ENCODE measurements at places on chromosomes 1 and 21.
A peak's percentile ranks its signal among the peaks of the same experiment; 100 is the strongest.

- no peak for DNase-seq
Observed at GRCh38 chr1:221910222-221910621, 168.3 kb upstream of the DUSP10 start.

- peak; percentile 56 for DNase-seq
Observed at GRCh38 chr1:39238476-39238875, 34.0 kb downstream of the MACF1 start.

GRCh38 chr1:42748461-42749410 is 8.7 kb upstream of the CLDN19 start:
- no peak for DNase-seq

DNA sequence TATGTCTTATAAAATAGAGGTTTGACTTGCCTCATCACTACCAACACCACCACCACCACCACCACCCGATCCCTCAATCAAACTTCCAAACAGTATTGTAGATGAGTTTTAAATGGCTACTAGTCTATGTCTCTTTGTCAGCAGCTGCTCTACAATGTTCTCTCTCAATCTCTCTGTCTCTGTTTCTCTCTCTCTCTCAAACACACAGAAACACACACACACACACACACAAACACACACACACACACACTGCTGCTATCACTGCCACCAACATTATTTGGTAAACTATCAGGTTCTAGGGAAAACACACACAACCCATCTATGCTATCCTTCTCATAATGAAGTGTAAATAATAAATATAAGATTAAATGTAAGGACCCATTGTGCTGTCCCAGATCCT is 2.4 kb downstream of the TNFSF4 start:
- DNase-seq: no peak

DNA sequence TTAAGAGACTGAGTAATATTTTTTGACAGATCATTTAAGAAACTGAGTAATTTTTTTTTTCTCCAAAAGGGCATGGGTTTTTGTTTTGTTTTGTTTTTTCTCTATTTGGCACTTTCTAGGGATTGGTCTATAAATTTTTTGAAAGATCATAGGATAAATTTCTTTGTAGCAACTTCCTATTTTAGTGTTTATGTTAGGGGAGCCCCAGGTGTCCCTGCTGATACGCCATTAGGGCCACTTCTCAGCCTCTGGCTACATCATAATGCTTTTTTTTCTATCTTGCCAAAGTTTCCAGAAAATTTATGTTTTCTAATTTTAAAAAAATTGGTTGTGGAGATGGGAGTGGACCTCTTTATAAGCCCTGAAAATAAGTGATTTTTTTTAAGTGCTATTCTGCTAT is 2.6 kb downstream of the GABPA start:
- DNase-seq: no peak

- no peak for DNase-seq
Observed at GRCh38 chr1:196105901-196106300, 502.3 kb downstream of the KCNT2 start.

- no peak for DNase-seq
Observed at GRCh38 chr1:206801467-206801866, 29.2 kb upstream of the IL10 start.

- no peak for DNase-seq
Observed at GRCh38 chr1:18057623-18058022, 50.0 kb upstream of the IGSF21 start.

- no peak for DNase-seq
Observed at GRCh38 chr1:236433819-236434315, 39.8 kb downstream of the EDARADD start.

GRCh38 chr1:225855503-225856300 is 26.5 kb downstream of the TMEM63A start:
- no peak for DNase-seq

- no peak for DNase-seq
Observed at GRCh38 chr1:23399229-23399628, 25.3 kb downstream of the TCEA3 start.

DNA sequence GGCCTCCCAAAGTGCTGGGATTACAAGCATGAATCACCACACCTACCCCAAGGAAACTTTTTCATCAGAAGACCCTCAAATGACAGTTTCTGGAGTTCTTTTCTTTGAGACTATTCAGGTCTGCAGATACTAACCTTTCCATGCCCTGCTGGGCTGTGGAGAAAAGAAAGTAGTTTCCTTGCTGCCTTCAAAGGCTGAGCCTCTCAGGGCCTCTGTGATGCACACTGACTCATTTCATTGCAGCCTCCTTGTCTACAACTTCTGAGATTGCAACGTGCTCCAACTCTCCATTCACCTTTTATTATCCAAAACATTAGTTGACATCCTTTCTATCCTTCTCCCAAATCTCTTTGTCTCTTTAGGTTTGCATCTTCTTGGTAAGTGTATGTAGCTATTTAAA is 8.8 kb upstream of the SAMSN1 start:
- DNase-seq: no peak

DNA sequence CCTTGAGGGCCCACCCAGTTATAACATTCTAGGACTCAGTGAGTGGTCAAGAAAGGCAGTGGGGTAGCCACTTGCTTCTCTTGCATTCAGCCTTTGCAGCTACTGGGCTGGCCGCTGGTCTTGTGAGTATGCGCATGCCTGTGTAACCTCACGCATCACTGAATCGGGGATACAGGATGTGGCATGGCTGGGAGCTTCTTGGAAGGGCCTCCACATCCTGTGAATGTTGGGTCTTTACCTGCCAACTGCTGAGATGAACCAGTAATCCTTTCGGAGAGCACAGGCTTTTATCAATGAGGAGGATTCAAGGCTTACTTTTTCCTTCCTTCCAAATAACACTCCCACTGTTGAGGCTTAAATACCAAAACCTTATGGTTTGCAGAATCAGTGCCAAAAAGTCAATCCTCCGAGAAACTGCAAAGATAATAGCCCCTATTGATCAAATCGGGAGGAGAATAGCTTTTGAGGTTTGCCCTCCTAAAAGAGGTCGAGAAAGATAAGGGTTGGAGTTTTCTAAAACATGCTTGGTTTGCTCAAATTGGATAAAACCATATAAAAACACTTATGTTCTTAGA is 198.9 kb upstream of the UBE2U start:
- DNase-seq: no peak

- no peak for DNase-seq
Observed at GRCh38 chr1:87155648-87156047, 173.0 kb upstream of the LMO4 start.

GRCh38 chr1:61318319-61319125 is 236.2 kb downstream of the NFIA start:
- no peak for DNase-seq

- DNase-seq: no peak
Observed at GRCh38 chr1:185834371-185834905, 100.2 kb downstream of the HMCN1 start.

DNA sequence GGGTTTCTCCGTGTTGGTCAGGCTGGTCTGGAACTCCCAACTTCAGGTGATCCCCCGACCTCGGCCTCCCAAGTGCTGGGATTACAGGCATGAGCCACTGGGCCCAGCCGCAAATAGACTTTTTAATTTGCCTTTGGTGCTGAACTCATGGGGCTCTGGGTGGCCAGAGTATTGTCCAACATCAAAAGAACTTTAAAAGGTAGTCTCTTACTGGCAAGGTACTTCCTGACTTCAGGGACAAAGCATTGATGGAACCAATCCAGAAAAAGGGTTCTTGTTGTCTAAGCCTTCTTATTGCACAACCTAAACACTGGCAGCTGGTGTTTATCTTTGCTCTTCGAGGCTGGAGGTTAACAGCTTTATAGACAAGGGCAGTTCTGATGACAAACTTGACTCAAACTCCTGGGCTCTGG is 3.8 kb upstream of the KTI12 start:
- DNase-seq: no peak

- DNase-seq: no peak
Observed at GRCh38 chr1:16162163-16162822, 6.4 kb upstream of the EPHA2 start.

DNA sequence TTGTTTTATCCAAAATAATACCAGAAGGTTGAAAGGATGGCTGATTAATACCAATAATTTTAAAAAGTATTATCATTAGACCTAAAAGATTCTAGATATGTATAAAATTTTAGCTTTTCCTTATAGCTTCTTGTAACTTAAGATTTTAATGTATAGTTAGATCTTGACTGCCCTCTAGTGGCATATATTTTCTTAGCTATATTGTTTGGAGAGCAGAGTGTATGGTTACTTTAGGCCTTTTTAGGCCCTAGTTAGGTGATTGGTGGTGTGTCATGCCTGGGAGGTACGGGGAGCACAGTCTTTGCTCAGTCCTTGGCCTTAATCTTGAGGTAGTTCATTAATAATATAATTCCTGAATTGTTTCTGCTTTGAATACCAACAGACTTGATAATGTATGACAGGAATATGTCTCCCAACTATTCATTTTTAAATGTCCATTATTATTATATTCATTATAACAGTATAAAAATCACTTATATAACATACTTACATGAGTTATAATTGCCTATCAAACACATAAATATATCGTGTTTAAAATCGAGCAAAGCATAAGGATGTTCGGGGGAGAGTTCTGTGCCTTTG is 328.4 kb downstream of the ZP4 start:
- peak; percentile 44 for DNase-seq

GRCh38 chr1:204255225-204255624 is 41.4 kb upstream of the GOLT1A start:
- no peak for DNase-seq

GRCh38 chr1:69739251-69739605 is 171.5 kb downstream of the LRRC7 start:
- DNase-seq: no peak

- DNase-seq: peak; percentile 40
Observed at GRCh38 chr1:202135221-202135721, 9.3 kb downstream of the ARL8A start.

DNA sequence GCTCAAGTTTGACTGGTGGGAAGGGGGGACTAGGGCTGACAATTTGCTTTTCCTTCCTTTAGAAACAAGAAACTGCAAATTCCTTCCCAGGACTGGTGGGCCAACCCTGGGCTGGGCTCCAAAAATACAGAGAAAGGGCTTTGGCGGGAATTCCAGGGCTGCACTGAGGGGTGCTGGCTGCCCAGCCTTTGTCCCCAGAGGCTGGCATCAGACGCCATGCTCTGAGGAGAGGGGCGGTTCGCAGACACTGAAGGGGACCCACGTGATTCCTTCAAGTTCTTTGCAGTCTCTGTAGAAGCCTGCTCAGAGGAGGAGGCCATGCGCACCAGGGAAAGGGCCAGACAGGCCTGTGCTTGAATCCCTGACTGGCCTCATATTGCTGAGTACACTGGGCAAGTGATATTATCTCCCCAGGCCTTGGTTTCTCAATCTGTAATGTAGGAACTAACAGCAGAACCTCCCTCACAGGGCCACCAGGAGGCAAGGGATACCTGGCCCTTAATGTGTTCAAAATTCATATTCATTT is 119.5 kb downstream of the EPHB2 start:
- DNase-seq: no peak

DNA sequence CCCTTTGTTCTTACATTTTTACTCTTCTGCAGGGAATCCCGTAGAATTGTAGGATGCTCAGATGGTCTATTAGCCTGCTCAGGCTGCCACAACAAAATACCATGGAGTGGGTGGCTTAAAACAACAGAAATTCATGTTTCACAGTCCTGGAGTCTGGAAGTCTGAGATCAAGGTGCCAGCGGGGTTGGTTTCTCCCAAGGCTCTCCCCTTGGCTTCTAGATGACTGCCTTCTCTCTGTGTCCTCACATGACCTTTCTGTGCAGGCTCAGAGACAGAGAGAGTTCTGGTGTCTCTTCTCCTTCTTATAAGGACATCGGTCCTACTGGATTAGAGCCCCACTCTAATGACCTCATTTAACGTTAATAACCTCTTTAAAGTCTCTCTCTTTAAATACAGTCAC is 41.7 kb downstream of the HUNK start:
- no peak for DNase-seq

DNA sequence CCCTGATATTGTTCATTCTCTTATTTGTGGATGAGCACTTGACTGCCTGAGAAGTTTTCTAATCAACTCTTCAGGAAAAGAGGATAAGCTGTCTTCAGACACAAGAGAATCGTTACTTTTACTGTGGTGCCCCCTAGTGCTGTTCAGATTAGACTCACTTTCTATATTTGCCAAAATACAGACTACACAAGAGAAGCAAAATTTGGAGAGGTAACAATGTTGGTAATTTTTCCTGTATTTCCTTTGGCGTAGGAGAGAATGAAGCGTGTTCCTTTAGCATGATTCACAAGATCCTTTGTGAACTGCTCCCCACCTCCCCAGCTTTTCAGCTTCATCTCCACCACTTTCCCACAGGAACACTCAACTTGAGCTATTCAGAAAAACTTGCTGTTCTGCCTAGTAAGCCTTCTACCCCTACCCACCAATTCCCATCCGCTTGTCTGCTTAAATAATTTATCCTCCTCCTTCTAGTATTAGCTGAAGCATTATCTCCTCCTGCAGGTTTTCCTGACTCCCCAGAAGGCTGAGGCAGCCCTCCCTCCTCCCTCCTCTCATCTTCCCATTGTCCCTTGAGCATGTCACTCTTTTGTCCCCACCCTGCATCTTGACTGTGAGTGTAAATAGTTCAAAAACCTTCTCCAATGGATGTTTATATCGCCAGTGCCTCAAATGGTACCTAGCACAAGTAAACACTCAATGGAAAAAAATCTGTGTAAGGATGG is 4.5 kb downstream of the TNFSF4 start:
- DNase-seq: no peak

DNA sequence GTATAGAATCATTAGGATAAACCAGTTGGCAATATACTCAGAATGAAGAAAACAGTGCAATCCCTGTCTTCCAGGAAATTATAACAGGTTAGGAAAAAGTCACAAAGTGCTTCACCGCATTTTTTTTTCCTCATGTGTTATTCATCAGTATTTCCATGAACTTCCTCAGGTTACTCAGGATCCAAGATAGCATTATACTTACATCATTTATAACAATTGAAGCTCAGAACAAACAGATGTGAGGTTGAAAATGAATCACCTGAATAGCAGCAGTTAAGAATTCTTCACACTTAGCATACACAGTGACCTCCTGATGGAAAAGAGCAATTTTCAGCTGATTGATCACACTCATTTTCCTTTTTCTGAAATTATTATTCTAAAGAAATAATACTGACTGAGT is 1040.7 kb upstream of the B3GALT2 start:
- DNase-seq: no peak

- DNase-seq: no peak
Observed at GRCh38 chr21:35170818-35171217, 121.7 kb upstream of the RUNX1 start.

DNA sequence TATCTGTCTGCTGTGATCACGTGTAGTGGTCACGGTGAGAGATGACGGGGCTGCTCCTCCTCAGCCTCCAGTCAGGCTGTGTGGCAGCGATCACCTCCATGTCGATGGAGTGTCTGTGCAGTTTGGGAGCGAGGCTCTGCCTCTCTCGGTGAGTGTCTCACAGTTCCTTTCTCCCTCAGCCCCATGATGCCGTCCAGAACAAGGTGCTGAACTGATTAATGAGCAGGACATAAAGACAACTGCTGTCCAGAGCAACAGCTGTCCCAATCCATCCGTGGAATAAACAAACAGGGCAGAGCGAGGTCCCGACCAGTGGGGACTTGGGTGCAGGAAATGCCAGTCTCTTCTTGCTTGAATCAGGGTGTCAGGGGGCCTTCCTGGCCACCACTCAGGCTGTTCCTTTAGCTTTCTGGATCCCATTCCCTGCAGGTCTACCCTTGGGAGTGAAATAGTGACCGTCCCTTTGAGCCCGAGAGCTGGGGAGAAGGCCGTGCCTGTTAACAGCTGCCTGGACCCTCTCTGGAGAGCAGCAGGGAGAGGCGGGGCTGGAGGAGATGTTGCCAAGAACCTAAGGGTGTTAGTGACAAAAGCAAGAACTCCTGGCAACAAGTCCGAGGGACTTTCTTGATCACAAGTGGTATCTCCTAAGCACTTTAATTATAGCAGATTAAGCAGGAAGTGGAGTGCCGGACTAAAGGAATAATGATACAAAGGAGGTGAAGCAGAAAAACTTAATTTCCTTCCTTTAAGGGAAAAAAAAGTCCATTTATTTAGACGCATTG is 443.9 kb downstream of the KIF26B start:
- no peak for DNase-seq
